ENCODE measurements at places on chromosomes 6 and 20.

DNA sequence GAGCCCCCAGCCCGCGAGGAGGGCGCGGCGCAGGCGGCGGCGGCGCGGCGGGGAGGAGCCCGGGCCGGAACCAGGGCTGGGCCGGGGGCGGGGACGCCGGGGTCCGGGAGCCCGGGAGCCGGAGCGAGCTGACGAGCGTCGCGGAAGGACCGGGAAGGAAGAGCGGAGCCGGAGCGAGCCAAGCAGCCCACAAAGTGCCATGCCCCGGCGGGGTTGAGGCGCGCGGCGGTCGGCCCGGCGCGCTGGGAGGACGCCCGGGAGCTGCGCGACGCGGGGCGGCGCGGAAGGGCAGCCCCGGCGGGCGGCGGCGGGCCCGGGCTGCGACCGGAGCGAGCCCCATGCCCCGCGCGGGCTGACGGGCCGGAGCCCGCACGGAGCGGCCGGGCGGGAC, 289 bp downstream of the FOXP4 start:
- no peak for DNase-seq

GRCh38 chr6:30750379-30750668, 6.0 kb upstream of the IER3 start:
- no peak for DNase-seq

GRCh38 chr6:130885392-130886192, 58.4 kb downstream of the SMLR1 start:
- DNase-seq, result peak; percentile 35

- DNase-seq, result no peak
Measured at GRCh38 chr6:156336089-156336488, 441.1 kb upstream of the ARID1B start.

GRCh38 chr6:15790116-15790515, 127.3 kb upstream of the DTNBP1 start:
- DNase-seq, result no peak

GRCh38 chr6:106077170-106077569, 9.0 kb upstream of the PRDM1 start:
- no peak for DNase-seq

DNA sequence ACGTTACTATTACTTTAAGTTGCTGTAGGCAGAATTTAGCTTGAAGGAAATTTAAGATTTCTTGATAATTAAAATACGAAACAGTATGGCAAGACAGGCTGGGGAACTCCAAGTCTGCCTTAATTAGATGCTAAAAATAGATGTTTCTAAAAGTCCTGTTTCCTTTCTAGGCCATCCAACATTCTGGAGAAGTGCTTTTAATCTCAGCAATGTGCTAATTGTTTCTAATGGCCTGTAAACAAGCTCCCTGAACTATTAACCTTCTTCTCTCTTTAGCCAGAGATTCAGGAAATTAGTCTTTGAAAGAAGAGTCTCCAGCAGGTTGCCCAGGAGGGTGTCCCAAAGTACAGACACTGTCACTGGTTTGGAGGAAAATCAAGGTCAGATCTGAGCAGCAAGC, 677.3 kb upstream of the AGPAT4 start:
- no peak for DNase-seq

- no peak for DNase-seq
Measured at GRCh38 chr6:121612927-121613326, 177.5 kb downstream of the GJA1 start.

DNA sequence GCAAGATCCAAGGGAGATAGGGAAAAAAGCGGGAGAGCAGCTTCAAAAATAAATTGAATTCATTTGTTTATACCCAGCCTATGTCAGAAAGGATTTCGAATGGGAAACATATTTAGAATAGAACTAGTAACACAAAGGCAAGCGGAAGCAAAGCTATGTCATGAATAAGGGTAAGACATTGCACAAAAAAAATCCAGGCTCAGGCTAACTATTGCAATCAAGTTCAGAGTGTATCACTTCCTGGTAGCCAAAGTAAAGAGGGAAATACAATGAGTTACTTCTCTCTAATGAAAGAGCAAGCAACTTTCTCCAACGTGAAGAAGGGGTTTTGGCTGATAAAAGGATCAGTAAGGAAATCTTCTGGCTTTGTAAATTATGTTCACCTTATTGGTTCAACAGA, 212.8 kb downstream of the ZMYND8 start:
- DNase-seq, result no peak

GRCh38 chr6:110064744-110065524, 86.8 kb downstream of the GPR6 start:
- no peak for DNase-seq

All from NCI-H524 treated with DMSO at 0.1 percent for 48 hours (cell line).